Astrocyte of the cerebellum (primary cell): ENCODE measurements at places on chromosomes 1 and 21.

DNA sequence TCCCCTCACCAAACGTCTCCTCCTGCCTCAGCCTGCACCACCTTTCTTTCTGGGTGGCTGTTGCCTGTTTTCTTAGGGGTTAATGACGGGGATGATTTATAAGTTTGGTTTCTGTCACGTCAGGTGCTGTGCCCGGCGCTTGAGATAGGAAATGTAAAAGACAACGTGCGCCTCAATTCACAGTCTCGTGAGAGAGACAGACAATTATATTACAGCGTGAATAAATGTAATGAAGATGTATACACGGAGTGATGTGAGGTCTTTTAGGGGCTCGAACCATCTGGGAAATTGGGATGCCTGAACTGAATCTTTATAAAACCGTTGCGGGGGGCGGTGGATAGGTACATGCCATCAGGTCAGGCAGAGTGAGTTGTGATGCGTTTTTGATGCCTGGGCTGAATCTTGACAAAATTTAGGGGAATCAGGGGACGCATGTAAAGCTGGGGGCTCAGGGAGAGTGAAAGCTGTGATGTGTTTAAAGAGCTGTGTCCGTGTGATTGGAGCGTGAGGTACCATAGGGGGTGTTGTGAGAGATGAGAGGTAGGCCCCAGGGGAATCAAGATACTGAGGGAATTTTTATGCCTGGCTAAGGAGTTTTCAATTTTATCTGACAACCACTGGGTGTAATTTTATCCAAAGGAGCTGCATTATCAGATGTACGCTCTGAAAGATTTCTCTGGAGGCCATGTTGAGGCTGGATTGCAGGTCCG, 831 bp downstream of the TIPRL start:
- no peak for DNase-seq

GRCh38 chr1:40646315-40646714, 19.2 kb downstream of the RIMS3 start:
- no peak for DNase-seq

DNA sequence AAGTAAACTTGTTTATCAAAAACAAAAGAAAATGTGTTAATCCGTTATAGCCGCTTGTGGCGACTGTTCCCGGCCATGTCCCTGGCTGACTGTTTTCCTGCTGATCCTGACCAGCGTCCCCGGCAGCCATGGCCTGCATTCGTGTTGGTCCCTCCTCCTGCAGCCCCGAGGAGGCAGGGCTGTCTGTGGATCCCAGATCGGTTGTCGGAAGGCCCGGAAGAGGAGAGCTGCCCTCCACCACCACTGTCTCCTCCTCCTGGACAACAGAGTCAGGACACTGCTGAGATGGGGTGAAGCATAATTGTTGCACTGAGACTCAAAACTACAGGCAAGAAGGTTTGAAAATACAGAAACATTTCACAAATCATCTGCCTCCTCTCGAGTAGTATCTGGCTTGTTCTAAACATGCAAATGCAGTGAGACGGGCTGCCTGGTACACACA, 3.6 kb upstream of the MXRA8 start:
- DNase-seq = no peak

DNA sequence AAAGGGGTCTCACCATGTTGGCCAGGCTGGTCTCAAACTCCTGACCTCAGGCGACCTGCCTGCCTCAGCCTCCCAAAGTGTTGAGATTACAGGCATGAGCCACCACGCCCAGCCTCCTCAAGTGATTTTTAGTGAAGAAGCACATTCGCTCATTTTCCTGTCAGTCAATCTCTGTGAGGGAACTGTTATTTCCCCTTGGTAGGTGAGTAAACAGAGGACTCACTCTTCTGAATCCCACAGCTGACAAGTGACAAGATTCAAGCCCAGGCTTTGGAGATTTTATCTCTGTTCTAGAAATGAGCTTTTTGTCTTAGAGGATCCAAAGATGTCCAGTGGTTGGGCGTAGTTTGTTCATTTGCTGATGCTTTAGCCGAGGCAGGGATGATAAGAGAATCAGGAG, 43.9 kb upstream of the TACSTD2 start:
- no peak for DNase-seq

DNA sequence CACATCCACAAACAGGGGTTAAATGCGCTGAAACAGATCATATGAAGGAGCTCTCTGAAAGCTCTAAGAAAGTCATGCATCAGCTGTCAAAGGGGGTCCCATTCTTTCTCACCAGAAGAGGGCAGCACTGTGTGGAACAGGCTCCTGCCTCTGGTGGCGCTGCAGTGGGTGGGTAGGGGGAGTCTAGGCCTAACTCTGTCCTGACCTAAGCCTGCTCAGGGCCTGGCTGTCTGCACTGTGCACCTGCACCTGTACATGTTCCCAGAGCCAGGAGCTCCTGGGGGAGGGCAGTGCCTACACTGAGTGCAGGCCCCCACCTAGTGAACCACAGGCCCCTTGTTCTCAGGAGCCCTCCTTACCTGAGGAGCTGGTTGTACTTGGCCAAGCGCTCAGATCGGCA, 16.0 kb downstream of the ENO1 start:
- DNase-seq = no peak
